Pancreas (tissue), 10 donors: ENCODE measurements at places on chromosomes 12 and 14. TPM values are rescaled to one million over a fixed set of nuclear protein-coding genes. Genes with fewer than 3 reads are reported as not detected.

DNA sequence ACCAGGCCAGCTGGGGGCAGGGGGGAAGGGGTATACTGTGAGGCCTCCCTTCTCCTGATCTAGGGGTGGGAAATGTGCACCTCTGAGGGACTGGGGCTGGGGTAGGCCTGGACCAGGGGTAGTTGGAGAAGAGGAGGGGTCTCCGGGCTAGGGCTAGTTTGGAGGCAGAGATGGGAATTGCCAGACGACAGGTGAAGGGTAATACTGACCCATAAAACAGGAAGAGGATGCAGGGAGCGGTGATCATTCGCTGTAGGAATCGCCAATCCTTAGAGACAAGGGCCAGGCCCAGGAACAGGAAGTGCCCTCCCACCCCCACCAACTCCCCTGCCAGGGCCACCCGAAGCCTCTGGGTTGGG is 4.4 kb downstream of the SLC22A17 start:
- no peak for DNase-seq

Gene FAM222A
- polyA plus RNA-seq, result 5.6 TPM

Gene EGLN3
- polyA plus RNA-seq, result 1.2 TPM

GRCh38 chr14:75249251-75249957 is 29.2 kb upstream of the FOS start:
- peak; percentile 41 for DNase-seq

Gene TCL1B
- polyA plus RNA-seq, result not detected

Gene SCYL2
- polyA plus RNA-seq, result 6.7 TPM

Gene CCDC197
- not detected for polyA plus RNA-seq

- DNase-seq, result no peak
These were observed 137.5 kb upstream of the RFLNA start for GRCh38 chr12:124157406-124157805.

- DNase-seq, result no peak
These were observed 163.4 kb downstream of the AKAP6 start for GRCh38 chr14:32492457-32492856.

GRCh38 chr12:83010169-83010804 is 323.6 kb downstream of the TMTC2 start:
- DNase-seq, result no peak

DNA sequence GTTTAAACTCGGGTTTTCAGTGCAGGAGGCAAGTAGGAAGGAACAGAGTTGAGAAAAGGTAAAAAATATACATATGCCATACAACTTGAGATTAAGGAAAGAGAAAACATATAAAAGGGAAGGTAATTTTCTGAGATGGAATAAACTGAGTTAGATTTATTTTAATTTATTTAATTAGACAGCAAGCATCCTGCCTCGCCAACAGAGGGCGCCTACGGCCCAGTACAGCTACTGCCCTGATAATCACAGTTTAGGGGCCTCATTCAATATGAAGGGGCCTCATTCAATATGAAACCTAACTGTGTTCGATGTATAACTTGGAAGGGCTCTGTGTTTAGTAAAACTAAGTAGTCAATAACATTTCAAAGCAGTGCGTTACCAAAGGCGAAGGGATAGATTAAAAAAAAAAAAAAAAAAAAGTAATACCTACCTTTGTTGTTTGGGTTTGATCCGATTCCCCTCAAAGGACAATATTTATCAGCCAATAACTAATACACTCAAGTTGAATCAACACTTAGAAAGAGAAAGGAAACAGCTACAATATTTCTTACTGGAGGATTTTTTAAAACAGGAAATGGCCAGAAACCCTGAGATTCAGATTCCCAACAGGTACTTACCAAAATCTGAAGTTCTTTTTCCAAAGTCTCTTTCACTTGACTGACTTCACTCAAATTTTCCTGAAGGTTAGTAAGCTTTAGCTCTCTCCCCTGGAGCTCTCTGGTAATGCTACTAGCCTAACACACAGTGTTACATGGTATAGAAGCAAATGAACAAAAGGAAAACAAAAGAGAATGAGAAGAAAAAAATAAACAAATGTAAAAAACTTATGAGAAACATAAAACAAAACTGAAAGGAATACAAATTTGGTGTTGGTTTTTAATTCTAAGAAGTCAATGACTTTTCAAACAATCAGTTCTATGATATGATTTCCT is 70.0 kb upstream of the VPS33A start:
- DNase-seq, result peak; percentile 61
